Bone marrow (tissue), 2 donors: ENCODE measurements at places on chromosomes 1 and 21.

DNA sequence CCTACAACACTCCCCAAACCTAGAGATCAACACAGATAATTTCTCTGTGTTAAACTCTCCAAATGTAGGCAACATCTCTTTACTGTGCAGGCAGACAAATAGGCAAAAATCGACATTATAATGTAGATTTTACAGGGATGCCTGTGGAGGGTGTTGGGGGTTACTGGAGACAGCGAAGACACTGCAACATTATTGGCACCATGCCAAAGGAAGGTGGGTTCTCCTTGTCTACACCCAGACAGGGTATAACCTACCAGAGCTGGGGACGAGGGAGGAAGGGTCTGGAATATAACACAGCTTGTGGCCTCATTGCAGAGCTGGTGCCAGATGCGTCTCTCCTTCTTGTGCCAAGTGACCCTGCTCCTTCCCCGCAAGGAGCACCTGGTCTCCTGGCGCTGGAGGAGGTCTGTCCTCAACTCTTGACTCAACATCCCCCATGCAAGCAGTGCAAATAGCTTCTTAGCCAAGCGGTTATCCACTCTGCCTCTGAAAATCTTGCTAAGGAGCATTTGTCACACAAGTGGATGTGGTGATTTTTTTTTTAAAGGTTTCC is 404.0 kb downstream of the PRDM2 start:
- no peak for DNase-seq

- DNase-seq = no peak
These were observed 7.0 kb downstream of the KRTAP15-1 start for GRCh38 chr21:30447056-30447455.

DNA sequence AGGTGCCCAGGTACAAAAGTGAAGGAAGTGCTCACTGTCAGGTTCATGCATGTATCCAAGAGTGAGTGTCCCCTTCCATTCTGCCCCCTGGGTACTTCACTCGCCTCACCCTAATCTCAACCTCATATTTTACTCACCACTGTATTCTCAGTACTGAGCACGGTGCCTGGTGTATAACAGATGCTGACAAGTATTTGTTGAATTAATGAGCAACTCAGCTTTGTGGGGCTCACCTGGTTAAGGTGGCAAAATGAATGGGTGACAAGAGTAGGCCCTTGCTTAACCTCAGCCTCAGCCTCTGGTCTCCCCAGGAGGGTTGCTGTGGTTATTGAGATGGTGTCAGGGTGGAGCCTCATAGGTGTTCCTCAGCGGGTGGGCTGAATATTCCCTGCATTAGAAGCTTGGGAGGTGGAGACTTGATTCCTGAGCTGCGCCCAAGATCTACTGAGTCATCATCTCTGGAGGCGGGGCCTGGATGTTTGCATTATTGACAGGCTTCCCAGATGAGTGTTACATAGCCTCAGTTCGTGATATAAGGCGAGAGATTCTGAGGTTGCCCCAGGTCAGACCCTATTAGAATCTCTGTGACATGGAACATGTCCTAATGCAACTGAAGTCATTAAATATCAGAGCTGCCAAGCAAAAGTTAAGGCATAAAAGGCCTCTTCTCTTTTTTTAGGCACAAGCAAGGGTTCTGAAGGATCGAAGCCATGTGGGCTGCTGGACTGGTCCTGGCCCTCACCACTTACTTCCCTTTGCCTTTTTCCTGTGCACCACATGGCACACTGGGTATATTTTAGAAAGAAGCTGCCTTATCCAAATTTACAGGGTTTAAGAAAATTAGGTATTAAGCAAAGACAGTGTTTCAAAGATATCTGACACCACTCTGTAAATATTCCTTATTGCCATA is 39.2 kb downstream of the SYT6 start:
- DNase-seq = peak; percentile 15

- DNase-seq = no peak
These were observed 42.4 kb downstream of the PLPPR4 start for GRCh38 chr1:99306644-99307043.

DNA sequence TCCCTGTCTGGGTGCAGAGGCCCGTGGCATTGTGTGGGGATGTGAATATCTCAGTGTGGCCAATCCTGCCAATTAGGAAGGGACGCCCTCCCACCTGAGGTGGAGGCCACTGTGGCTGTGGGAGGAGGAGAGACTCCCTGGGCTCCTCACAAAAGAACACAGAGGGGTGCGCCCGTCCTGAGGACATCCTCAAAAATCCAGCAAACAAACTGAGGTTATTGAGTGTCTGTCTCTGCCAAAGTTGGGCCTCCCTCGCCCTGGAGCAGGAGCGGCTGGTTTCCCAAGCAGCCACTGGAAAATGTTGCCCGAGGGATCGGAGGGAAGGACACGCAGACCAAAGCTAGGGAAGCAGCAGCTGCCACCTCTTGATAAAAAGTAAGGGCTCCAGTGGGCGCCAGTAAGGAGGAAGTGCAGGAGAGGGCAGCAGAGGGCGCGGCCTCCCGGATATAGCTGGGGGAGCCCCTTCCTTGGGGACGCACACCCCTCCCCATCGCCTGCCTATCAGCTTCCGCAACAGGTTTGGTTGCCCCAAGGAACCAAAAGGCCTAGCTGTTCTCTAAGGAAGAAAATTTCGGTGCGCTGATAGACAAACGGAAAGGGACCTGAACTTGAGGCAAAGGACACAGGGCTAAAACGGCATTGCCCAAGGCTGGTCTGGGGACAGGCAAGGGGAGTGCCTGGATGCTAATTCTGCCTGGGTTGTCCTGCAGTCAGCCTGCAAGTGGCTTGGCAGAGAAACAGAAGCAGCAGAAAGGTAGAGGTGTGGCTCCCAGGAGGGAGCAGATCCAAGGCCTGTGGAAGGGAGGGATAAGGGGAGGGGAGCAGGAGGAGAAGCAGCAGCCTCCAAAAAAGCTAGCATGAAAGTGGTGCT is 1.7 kb upstream of the GRIK3 start:
- no peak for DNase-seq

- DNase-seq = no peak
These were observed 304.1 kb upstream of the USP24 start for GRCh38 chr1:55519276-55519675.

DNA sequence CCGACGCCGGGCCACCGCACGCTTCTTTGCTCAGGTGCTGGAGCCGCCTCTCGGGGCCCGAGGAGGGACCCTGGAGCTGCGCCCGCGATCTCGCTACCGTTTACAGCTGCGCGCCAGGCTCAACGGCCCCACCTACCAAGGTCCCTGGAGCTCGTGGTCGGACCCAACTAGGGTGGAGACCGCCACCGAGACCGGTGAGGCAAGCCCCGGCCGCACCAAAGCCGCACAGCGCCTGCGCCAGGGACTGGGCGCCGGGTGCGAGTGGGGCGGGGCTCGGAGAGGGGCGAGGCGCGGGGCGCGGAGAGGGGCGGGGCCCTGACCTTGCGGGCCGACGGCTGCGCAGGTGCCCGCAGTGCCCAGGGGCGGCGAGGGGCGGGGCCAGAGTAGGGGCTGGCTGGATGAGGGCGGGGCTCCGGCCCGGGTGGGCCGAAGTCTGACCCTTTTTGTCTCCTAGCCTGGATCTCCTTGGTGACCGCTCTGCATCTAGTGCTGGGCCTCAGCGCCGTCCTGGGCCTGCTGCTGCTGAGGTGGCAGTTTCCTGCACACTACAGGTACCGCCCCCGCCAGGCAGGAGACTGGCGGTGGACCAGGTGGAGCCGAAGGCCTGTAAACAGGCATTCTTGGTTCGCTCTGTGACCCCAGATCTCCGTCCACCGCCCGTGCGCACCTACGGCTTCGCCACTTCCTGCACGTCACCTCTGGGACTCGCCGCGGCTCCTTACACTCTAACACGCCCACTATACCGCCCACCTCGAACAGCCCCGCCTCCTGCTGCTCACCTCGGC is 9.8 kb upstream of the CDC20 start:
- no peak for DNase-seq

DNA sequence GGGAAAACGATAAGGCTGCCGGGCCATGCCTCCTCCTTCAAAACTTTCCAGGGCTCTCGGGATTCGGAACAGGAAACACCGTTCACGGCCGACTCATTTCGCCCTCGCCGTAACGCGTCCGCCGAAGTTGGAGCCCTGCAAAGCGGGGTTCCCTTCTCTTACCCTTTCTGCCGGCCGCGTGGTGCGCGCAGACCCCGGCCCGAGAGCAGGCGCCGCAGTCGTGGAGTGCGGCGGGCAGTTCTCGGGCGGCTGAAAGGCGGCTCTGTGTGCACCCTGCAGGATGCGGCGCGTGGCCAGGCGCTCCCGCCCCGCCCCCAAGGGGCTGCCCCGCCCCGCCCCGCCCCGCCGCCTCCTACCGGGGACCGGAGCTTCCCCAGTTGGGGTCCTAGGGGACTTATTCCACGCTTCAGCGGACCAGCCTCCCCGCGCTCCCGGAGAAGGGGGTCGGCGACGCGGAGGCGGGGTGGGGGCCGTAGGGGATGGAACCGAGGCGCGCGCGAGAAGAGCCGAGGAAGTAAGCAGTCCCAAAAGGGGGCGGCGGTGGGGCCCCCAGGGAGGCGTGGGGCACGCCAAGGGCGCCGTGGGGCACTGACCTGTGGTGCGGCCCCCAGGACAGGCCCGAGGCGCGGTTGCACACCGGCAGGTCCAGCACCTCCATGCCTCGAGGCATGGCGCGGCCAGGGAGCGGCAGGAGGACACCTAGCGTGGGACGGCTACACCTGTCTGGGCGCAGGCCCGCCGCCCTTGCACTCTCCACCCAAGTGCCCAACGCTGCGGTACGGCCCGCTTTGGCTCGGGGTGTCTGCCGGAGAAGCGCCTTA is at the start of gene MCOLN2:
Gene MCOLN2, minus strand, starts transcription at position 268 of the 821 bp plus-strand sequence. Its CDS starts 241 bp downstream, at position 27.
- DNase-seq = no peak
